ENCODE measurements at places on chromosomes 12 and 14. TPM values are rescaled to one million over a fixed set of nuclear protein-coding genes. Genes with fewer than 3 reads are reported as not detected.

GRCh38 chr12:2804393-2805142 is 7.9 kb upstream of the ITFG2 start:
- DNase-seq: peak; percentile 10

Gene SOCS2
- total RNA-seq: 43.3 TPM

GRCh38 chr14:39974036-39974435 is 541.8 kb upstream of the FBXO33 start:
- no peak for DNase-seq

DNA sequence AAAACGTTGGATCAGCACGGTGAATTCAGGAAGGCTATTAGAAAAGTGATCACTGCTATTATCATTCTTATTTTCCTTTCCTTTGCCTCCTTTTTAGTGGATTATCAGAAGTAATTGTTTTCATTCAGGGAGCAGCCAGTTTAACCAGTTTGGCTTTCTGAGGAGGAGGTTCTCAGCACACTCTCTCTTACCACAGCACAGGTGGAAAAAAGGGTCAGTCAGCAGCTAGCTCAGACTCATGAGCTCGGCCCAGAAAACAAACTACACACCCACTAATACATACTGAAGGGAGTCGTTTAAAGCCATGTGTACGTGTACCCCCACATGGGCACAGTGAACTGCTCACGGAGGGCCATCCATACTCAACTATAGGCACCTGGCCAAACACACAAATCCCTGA is 23.2 kb upstream of the MAGOHB start:
- DNase-seq: no peak

DNA sequence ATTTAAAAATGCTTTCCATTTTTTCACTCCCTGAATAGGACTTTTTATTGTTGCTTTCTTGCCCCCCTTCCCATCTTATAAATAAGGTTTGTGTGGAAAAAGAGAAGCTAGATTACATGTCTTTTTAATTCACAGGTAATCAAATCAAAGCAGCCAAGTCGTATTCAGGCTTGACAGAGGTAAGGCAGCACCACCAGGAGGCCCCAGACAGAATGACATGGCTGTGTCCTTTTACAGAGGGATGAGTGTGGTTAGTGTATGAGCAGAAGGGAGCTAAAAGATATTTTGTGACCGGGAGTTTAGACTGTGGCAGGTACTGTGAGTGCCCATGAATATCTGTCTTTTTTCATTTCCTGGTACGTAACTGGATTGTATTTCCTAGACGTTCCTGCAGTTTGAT is 596.1 kb downstream of the ETNK1 start:
- no peak for DNase-seq

Gene IL22
- total RNA-seq: not detected

GRCh38 chr12:18206198-18206597 is 55.1 kb upstream of the PIK3C2G start:
- DNase-seq: no peak

All from activated naive CD8-positive, alpha-beta T cell treated with anti-CD3 and anti-CD28 coated beads, Interleukin-2, amount 10 ng/mL, durations not matched to agents 7 days and 5 days (primary cell).